ENCODE measurements at places on chromosomes 2 and 18. TPM values are rescaled to one million over a fixed set of nuclear protein-coding genes. Genes with fewer than 3 reads are reported as not detected.

DNA sequence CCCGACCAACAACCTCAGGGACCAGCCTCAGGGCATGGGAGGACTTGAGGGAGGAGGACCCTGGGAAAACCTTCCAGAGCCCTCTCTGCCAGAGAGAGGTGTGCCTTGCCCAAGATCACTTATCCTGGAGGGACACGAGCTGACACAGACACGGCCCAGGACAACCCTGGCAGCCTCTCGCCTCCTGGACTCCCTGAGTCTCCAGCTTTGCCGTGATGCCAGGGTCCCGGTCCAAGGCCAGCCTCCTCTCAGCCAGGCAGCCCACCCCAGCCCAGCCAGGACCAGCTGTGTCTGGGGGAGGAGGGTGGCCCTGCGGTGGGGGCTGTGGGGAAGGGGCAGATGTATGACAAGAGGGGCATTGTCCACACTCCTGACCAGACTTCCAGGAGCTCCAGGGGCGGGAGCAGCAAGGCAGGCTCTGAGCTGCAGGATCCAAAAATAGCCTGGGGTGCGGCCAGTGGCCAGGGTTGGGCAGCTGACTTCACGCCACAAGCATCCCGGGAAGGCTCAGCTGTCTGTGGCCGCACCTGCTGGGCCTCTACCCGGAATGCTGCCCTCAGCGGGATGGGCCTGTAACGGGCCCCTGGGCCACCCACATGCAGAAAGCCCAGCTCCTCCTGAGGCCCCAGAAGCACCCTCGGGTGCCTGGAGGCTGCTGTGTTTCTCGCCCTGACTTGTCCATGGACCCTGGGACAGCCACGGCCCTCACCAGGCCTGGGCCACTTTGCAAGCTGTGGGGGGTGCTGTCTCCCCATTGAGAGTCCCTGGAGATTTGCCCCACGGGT lies 65.5 kb upstream of the GPC1 start:
- peak; percentile 90 for DNase-seq

DNA sequence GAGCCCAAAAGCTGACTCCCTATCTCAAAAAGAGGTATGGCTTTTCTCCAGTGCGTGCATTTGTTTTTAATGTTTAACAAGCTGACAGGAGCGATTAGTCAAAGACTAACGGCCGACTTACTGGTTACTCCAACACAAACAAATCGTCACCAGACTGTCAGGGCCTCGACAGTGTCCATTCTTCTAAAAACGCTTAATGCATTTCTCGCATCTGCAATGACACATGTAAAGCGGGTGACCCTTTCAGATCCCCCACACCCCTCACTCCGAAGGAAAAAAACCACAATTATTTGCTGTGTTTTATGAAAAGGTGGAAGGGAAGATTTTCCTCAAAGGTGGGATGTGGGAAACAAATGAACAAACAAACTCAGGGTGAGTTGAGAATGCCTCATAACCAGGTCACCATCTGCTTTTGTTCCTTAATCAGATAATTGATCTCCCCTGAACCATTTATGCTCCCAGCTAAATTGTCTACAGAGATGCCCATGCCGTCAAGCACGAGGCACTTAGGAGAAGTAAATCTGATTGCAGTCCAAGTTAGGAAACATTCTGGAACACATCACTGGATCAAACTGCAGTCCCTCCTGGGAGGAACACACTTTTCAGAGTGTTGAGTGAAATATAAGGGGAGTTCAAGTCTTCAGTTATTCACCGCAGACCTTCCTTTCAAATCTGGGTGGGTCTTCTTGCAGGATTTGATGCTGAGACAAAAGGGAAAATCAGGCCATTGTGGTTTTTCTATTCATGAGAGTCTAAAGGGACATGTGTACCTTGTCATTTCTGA lies 340.8 kb downstream of the CMPK2 start:
- peak; percentile 12 for DNase-seq

GRCh38 chr2:159185401-159186130 lies 100.9 kb downstream of the WDSUB1 start:
- peak; percentile 31 for DNase-seq

DNA sequence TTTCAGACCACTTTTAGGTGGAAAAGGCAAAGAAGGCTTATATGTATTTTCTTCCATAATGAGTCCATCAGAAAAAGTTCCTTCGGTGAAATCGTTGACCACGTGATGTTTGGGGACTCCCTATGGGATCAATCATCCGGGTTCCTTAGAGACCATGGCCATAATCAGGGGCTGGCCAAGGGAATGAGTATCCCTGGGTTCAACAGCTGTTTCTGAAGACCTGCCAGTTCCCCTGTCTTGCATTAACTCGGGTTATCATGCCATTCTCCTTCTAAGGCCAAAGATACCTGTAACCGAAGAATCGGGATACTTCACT lies 18.7 kb upstream of the TMEM177 start:
- no peak for DNase-seq

The RUFY4 gene
- not detected for total RNA-seq

- no peak for DNase-seq
Measured at GRCh38 chr18:12049978-12050811, 43.4 kb upstream of the ANKRD62 start.

The CYRIA gene
- not detected for total RNA-seq

DNA sequence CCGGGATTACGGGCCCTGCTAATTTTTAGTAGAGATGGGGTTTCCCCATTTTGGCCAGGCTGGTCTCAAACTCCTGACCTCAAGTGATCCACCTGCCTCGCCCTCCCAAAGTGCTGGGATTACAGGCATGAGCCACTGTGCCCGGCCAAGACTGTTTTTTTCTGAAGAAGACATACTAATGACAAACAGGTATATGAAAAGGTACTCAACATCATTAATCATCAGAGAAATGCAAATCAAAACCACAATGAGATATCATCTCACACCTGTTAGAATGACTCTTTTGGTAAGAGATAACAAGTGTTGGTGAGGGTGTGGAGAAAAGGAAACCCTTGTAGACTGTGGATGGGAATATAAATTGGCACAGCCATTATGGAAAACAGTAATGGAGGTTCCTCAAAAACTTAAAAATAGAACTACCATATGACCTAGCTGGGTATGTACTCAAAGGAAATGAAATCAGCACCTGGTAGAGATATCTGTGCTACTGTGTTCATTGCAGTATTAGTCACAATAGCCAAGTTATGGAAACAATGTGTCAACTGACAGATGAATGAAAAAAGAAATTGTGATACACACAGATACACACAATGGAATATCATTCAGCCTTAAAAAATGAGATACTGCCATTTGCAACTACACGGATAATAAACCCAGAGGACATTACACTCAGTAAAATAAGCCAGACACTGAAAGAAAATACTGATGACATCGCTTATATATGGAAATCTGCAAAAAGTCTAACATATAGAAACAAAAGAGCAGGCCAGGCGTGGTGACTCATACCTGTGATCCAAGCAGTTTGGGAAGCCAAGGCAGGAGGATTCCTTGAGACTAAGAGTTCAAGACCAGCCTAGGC lies 20.8 kb downstream of the SOS1 start:
- DNase-seq = peak; percentile 46

DNA sequence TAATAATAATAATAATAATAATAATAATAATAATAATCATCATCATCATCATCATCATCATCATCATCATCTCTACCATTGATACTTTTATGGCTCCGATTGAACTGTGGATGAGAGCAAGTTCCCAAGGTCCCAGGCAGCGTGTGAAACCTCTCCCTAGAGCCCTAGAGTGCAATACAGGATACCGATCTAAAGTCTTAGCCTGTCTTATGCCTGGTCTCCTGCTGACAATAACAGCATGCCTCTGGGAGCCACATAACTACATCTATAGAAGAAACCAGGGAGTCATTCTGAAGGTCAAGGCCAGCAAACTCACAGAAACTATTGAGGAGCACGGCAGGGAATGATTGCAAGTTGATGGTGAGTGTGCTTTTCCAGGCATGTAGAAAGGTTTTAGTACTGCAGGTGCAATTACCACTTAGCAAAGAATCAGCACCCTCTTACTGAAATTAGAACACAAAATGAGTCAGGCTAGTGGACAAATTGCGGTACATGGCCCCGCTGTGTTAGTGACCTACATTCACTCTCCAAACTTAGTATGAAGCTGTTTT lies 457.2 kb upstream of the CDH20 start:
- no peak for DNase-seq

The PTGR3 gene
- total RNA-seq = 8.2 TPM

Measured in PC-3 (cell line).